Stimulated activated CD8-positive, alpha-beta memory T cell treated with anti-CD3 and anti-CD28 coated beads, Interleukin-7, amount 100 ng/mL, for 1 hour (primary cell): ENCODE measurements at places on chromosomes 12 and 14.
A peak's percentile ranks its signal among the peaks of the same experiment; 100 is the strongest.

- no peak for DNase-seq
Observed at GRCh38 chr14:90277581-90278198, 21.3 kb downstream of the PSMC1 start.

GRCh38 chr14:68695856-68696255 lies 97.0 kb downstream of the ZFP36L1 start:
- no peak for DNase-seq

GRCh38 chr12:39074063-39074462 lies 168.7 kb upstream of the CPNE8 start:
- no peak for DNase-seq

- DNase-seq = peak; percentile 2
Observed at GRCh38 chr12:93098077-93098476, 169.0 kb upstream of the EEA1 start.

GRCh38 chr12:90921536-90921935 lies 33.4 kb downstream of the CCER1 start:
- no peak for DNase-seq

GRCh38 chr12:5173511-5174011 lies 129.9 kb downstream of the KCNA5 start:
- no peak for DNase-seq

DNA sequence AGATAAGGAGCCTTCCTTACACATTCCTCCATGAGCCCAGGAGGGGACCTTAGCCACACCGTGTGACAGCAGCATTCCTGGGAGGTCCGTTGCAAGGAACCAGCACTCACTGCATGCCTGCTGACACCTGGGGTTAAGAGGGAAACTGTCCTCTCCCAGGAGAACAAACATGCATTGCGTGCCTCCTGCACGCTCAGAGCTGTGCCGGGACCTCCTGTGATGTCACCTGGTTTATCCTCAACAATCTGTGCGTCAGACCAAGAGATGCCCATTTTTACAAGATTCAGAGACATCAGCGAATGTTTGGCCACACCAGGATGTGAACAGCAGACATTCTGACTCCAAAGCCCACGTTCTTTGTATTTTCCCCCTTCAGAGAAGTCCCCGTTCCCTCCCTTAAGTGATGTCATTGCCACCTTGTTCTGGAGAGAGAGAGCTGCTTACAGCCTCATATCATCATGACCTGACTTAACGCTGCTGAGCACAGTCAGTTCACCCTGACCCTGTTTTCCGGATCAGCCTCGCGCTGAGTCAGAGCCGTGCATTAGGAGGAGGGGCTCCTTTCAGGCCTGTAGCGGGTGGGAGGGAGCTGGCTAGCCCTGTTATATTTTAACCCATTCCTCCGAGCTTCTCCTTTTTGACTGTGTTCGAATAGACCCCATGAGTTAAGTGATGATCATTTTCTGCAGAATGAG lies 36.2 kb downstream of the TMEM120B start:
- DNase-seq = no peak

GRCh38 chr12:75585330-75585729 lies 73.9 kb upstream of the KRR1 start:
- no peak for DNase-seq
